RPMI7951 (cell line): ENCODE measurements at places on chromosomes 16 and 17.

DNA sequence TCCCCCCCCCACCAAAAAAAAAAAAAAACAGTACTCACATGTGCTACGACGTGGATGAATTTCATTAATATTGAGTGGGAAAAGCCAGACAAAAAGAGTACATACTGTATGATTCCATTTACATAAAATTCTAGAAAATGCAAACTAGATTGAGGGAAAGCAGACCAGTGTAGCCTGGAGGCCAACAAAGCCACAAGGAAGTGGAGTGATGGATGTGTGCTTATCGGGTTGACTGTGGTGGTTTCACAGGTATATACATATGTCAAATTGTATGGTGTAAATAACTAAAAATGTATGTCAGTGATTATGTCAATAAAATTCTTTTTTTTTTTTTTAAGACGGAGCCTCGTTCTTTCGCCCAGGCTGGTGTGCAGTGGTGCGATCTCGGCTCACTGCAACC, 1.9 kb upstream of the PLD6 start:
- no peak for DNase-seq

- DNase-seq: no peak
Observed at GRCh38 chr17:2143332-2143731, 88.4 kb downstream of the HIC1 start.

GRCh38 chr16:62041401-62041800, 5.2 kb upstream of the CDH8 start:
- peak; percentile 13 for DNase-seq

- no peak for DNase-seq
Observed at GRCh38 chr17:4645642-4646041, 4.2 kb upstream of the ALOX15 start.

- DNase-seq: no peak
Observed at GRCh38 chr17:44655983-44656710, at the start of gene MEIOC. Gene MEIOC, plus strand, starts transcription at chr17:44656468. Its CDS starts 146 bp downstream, at chr17:44656614.

DNA sequence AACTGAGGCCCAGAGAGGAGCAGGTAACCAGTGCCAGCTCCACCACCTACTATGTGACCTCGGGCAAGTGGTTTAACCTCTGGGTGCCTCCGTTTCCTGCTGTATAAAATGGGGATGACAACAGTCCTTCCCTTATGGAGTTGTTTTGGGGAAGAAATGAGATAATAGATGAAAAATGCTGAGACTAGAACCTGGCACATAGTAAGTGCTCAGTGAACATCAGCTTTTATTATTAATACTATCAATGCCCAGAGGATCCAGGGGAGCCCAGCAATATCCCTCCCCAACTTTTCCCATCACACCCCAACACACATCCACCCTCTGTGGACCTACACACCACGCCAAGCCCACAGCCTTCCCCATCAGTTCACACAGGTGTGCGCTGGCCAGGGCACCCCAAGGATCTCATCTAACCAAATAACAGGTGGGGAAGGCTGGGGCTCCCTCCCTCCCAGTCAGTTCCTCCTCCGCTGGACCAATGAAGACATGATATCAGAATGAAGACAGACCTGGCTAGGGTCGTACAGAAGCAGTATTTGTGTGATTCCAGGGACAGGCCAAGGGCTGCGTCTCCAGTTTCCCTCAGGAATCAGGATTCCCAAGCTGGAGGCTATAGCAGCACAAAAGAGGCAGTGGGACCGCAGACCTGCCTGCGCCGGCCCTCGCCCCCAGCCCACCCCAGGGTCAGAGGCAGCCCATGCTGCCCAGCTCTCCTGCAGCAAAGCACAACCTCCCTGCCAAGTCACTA, 1.8 kb downstream of the ATP2A3 start:
- no peak for DNase-seq

DNA sequence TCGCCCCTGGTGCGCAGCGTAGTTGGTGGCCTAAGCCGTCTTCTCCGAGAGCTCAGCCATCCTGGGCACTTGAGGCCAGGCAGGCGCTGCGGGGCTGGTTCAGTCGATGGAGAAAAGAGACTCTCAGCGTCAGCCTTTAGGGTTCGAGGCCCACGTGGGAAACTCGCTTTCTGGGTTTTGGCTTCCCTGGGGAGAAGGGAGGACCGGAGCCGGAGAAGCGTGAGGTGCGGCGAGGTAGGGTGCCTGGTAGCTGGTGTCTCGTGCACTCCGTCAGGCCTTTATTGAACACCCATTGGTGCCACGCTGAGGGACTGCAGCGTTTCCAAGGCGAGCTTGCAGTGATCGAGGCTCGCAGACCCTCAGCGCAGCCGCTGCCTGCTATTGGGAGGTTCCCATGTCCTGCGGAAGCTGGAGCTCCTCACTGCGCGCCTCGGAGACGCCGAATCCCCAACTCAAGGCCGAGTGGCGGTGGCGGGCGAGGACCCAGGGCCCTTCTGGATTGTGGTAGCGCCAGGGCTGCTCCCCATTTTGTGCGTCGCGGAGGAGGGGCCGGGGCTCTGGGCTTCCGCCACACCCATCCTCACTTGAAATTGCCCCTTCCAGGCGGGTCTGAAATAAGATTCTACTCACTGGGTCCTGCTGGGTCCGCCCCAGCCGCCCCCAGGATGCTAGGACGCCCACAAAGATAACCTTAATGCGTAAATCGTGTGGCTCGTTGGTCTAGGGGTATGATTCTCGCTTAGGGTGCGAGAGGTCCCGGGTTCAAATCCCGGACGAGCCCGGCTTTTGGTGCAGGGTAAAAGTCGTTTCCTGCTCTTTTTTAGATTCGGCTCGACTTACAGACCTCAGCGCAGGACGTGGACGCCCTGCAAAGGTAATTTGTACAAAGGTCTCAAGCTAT, 1.2 kb downstream of the OR1F1 start:
- DNase-seq: peak; percentile 60

DNA sequence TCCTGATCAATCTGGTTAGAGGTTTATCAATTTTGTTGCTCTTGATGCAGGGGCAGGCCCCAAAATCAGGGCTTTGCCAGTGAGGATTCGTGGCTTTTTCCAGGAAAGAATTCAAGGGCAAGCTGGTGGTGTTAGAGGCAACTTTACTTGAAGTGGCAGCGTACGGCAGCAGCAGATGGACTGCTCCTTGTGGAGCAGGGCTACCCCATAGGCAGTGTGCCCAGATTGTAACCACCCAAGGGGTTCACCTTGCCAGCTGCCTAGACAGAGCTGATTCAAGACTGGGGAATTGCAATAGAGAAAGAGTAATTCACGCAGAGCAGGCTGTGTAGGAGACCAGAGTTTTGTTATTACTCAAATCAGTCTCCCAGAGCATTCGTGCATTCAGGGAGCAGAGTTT, 16.7 kb downstream of the DRC7 start:
- DNase-seq: no peak

GRCh38 chr17:883586-883962, 96.0 kb downstream of the NXN start:
- DNase-seq: no peak

- DNase-seq: no peak
Observed at GRCh38 chr16:65066651-65067050, 55.2 kb downstream of the CDH11 start.

GRCh38 chr16:71830359-71830758, 15.4 kb upstream of the ATXN1L start:
- no peak for DNase-seq

DNA sequence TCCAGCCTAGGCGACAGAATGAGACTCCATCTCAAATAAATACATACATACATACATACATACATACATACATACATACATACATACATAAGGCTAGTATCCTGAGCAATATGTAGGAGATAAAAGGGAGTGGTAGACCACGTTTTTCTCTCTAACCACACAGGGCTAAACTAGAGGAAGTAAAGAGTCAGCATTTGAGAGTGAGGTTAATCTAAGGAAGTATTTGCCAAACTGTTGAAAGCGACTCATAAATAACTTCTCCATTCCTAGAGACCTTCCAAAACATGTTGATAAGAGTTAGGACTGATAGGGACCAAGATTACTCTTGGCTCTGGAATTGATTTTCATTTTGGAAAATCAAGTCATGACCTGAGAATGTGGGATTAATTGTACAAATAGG, 68.9 kb downstream of the NEUROD2 start:
- no peak for DNase-seq

- DNase-seq: peak; percentile 77
Observed at GRCh38 chr16:29700253-29700987, 21.4 kb downstream of the QPRT start.

DNA sequence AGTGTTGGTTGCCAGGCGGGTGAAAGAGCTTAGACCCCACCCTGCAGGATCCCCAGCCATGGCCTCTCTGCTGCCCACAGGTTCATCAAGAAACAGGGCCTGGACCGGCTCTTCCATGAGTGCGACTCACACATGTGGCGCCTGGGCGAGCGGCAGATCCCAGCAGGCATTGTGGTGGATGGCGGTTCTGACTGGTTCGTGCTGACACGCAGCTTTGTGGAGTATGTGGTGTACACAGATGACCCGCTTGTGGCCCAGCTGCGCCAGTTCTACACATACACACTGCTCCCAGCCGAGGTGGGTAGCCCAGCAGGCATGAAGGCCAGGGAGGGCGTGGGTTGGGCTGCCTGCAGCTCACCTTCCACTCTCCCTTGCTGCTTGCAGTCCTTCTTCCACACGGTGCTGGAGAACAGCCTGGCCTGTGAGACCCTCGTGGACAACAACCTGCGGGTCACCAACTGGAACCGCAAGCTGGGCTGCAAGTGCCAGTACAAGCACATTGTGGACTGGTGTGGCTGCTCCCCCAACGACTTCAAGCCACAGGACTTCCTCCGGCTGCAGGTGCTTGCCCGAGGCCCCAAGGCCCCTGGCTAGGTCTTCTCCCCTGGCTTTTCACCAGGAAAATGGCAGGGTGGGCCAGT, 9.9 kb downstream of the XYLT2 start:
- DNase-seq: no peak

DNA sequence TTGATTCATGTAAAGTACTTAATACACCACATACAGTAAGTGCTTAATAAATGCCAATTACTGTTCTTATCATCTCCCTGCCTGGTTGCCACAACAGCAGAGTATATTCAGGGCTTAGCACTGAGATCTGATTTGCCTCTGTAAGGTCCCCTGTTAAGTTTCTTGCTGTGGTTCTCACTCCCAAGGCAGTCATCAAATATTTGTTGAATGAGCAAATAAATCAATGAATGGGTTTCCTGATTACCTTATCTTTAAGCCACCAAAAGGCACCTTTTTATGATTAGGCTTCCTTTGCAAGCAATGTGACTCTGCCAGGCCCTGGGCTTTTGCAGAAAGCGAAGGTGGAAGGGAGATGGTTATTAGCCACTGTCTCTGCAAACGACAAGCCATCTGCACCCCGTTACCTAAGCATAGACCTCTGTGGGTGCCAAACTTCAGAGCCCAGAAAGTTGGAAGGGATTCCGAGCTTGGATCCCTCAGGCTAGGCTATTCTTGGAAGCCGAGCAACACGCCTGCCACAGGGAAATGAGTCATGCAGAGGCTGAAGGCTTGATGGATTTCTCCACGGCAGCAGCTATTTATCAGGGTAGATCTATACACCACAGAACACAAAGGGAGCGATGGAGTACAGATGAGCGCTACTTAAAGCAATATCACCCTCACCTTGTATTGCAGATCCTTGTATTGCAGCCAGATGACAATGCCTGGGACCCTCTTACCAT, 102.0 kb downstream of the GRIN2A start:
- DNase-seq: peak; percentile 97

- DNase-seq: peak; percentile 15
Observed at GRCh38 chr17:48439875-48440505, 10.0 kb upstream of the SKAP1 start.

- DNase-seq: no peak
Observed at GRCh38 chr16:25988084-25988483, 296.3 kb downstream of the HS3ST4 start.

DNA sequence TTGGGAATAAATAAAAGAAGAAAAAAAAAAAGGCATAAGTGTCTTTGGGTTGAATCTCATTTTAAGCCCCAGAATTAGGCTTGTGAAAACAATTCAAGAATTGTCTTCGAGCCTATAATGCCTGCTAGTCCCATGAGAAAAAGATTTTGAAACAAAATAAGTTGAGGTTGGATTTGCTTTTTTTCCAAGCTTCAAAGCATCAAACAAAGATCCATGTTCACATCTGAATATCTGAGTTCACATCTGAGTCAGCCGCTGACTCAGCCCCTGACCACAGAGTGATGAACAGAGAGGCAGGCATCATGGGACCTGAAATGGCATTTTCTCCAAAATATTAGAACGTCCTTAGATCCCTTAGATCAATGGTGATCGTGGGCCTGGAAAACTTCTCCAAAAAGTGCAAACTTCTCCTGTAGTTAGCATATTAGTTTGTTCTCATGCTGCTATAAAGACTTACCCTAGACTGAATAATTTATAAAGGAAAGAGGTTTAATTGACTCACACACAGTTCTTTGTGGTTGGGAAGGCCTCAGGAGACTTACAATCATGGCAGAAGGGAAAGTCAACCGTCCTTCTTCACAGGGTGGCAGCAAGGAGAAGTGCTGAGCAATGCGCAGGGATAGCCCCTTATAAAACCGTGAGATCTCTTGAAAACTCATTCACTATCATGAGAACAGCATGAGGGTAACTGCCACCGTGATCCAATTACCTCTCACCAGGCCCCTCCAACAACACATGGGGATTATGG, 294.6 kb upstream of the HSBP1 start:
- peak; percentile 94 for DNase-seq

- no peak for DNase-seq
Observed at GRCh38 chr16:75219838-75220237, 1.1 kb downstream of the CTRB1 start.

DNA sequence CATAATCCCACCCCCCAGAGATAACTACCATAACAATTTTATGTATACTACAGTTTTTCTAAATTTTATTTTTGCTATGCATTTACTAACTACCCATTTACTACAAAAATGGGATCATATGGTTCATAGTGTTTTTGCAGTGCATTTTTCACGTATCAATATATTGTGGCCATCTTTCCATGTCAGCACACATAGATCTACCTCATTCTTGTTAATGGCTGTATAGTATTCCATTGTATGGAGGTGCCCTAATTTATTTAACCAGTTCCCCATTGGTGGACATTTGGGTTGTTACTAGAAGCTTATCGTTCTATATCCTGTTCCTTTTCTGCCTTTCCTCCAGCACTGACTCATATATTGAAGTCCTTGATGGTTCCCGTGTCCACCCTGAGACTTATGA, 22.7 kb downstream of the PROCA1 start:
- no peak for DNase-seq

GRCh38 chr17:80063830-80064585, 27.6 kb downstream of the CCDC40 start:
- DNase-seq: peak; percentile 79

DNA sequence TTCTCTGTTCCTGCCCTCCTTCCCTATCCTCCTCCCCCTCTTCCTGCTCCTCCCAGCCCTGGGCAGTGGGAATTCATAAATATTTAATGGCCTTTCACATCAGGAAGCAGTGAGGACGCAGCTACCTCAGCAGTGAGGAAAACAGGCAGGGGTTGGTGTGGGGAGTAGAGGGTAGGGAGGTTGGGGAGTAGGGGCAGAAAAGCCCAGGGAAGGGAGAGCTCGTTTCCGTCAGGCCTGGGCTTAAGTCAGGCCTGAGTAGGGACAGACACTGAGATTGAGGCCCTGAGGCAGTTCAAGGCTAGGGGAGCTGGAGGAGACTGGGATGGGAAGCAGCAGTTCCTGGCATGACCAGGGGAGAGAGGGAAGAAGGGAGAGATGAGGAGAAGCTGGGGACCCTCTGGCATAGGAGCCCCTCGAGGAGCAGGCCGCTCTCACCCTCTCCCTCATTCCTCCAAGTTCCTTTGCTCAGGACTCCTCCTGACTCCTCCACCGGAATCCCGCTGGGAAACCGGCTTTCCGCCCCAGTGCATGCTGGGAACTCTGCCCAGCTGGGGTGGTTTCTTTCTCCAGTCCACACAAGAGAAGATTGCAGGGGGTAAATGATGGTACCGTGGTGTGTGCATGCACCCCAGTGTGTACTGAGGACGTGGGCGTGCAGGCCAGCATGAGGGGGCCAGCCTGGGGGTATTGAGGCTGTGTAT, 6.2 kb downstream of the SAMD14 start:
- no peak for DNase-seq

- no peak for DNase-seq
Observed at GRCh38 chr17:70173681-70174080, 4.3 kb downstream of the KCNJ2 start.
